Stimulated activated CD8-positive, alpha-beta memory T cell treated with anti-CD3 and anti-CD28 coated beads, Interleukin-2, amount 100 ng/mL, for 1 hour (primary cell): ENCODE measurements at places on chromosomes 1 and 21.

DNA sequence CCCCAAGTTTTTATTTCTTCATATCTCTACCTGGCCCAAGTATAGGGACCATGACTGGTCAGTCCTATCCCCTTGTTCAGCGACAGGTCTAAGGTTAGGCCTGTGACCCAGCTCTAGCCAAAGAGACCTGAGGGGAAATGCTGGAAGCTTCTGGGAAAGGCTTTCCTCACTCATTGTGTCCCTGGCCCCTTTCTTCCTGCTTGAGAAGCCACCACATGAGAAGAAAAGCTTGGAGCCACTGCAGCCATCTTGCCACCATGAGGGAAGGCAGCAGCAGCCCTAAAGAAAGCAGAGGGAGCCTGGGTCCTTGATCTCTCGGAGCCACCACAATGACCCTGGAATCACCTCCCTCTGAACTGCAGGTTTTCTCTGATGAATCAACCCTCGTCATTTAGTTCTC lies 43.4 kb downstream of the ATF3 start:
- no peak for DNase-seq

- DNase-seq = no peak
These were observed 16.4 kb downstream of the PPP2R5A start for GRCh38 chr1:212301580-212301979.

GRCh38 chr1:204471687-204472086 lies 22.9 kb downstream of the PIK3C2B start:
- no peak for DNase-seq

DNA sequence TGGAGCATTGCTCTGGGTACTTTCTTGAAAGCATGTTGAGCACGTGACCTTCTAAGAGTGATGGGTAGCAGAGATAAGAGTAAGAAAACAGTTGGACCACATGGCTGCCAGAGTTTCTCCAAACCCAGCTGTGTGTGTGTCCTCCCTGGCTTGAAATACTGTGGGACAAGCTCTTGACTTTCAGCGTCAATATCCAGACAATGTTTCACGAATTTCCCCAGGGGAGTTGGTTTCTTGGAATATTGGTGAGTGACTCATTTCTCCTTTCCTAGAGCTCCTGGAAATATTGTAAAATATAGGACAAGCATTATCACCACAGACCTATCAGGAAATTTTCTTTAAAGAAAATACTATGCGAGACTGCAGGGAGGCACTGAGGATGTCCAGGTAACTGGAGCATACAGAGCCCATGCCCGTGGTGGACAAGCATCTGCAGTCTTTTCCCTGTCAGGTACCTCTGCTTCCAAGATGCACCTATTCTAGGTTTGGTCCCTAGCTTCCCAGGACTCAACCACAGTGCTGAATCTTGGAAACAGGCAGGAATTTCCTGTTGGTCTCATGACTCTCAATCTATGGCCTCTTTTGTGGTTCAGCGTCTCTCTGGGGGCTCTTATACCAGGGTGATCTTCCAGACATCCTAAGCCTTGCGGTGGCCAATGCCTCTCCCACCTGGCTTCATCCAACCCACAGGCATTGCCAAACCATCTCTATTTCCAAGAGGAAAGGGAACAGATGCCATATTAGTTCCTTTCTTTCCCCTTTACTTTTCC lies 67.4 kb downstream of the KCNJ6 start:
- DNase-seq = no peak

- no peak for DNase-seq
These were observed 2.7 kb downstream of the MEF2D start for GRCh38 chr1:156497743-156498431.

- no peak for DNase-seq
These were observed 220.7 kb upstream of the HOOK1 start for GRCh38 chr1:59593798-59594790.

DNA sequence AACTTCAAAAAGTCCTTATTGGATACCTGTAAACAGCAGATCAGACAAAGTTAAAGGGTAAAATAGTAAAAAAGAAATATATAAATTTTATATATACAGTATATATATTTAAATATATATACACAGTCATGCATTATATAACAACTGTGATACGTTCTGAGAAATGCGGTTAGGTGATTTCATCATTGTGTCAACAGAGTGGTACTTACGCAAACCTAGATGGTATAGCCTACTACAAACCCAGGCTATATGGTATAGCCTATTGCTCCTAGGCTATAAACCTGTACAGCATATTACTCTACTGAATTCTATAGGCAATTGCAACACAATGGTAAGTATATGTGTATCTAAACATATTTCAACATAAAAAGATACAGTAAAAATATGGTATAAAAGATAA lies 222.7 kb downstream of the NUF2 start:
- no peak for DNase-seq

- DNase-seq = no peak
These were observed 39.7 kb downstream of the NEK2 start for GRCh38 chr1:211635597-211636205.

DNA sequence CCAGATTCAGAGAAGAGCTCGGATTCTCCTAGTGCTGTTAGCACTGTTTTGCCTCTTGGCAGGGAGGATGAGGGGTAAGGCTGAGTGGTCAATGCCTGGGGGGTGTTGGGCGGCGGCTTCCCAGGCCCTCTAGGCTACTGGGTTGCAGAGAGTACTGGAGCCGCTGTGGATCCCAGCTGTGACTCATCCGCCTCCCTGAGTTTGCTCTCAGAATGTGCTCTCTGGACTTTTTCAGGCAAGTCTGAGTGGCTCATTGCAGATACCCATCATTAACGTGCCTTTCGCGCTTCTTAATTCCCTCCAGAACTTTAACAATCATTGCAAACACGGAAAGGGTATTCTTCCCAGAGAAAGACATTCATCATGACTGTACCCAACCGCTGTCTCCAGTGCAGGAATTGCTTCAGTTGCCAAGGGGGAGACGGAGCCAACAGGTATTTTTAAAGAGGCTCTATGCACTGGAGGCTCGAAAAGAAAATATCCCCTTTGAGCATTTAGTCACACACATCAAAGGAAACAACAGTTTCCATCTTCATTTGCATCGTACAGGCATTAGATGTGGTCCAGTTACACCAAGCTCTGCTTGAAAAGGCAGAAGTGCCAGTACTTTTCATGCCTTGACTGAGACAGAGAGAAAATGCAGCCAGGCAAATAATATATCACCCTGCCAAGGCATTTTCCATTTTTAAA lies 14.4 kb upstream of the CAMTA1 start:
- DNase-seq = no peak

DNA sequence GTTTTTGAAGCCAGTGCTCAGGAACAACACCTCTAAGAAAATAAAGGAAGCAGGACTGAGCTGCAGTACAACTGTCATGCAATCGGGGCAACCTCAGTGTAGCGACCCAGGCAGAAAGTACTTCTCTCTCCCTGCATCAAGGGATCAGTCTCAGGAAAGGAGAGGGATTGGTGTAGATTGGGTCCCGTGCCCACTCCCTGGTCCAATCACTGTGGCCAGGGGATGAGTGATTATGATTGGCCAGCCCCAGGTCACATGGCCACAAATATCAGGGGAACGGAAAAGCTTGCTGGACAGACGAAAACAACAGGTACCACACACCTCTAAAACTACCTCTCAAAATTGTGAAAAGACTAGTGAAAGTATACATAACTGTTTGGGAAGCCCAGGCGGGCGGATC lies 136.2 kb upstream of the F3 start:
- no peak for DNase-seq

DNA sequence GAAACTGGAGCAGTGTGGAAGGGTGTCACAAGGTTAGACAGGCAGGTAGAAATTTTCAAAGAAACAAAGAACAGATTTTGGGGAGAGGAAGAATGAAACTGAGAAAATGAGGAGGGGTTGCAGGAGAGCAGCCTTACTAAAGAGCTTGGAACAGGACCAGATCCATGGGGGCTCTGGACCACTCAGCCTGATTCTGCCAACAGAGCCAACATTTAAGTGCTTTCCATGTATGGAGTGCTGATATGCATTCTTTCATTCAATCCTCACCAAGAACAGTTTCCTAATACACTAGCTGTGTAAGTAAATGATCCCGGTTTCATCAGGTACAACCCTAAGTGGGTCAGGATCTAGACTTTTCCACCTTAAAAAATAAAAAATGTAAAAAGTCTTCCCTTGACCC lies 16.2 kb downstream of the LPGAT1 start:
- DNase-seq = no peak

GRCh38 chr21:35024071-35024420 lies 25.1 kb downstream of the RUNX1 start:
- no peak for DNase-seq

- no peak for DNase-seq
These were observed 154.1 kb downstream of the TGFBR3 start for GRCh38 chr1:91731815-91732214.

- DNase-seq = no peak
These were observed 70.1 kb upstream of the CASZ1 start for GRCh38 chr1:10866321-10867093.

GRCh38 chr1:41661428-41662060 lies 177.1 kb upstream of the EDN2 start:
- DNase-seq = no peak

GRCh38 chr1:214739621-214740238 lies 136.7 kb downstream of the CENPF start:
- DNase-seq = no peak

GRCh38 chr1:222716393-222716792 lies 4.0 kb downstream of the BROX start:
- no peak for DNase-seq

- DNase-seq = no peak
These were observed 5.1 kb upstream of the CAPN8 start for GRCh38 chr1:223670458-223671159.

GRCh38 chr1:208654241-208654640 lies 410.1 kb upstream of the PLXNA2 start:
- DNase-seq = no peak

- DNase-seq = no peak
These were observed 428.5 kb upstream of the RGS18 start for GRCh38 chr1:191729742-191730141.

GRCh38 chr21:42518215-42518614 lies 4.6 kb downstream of the SLC37A1 start:
- no peak for DNase-seq
